ENCODE measurements at places on chromosomes 7 and 10.

DNA sequence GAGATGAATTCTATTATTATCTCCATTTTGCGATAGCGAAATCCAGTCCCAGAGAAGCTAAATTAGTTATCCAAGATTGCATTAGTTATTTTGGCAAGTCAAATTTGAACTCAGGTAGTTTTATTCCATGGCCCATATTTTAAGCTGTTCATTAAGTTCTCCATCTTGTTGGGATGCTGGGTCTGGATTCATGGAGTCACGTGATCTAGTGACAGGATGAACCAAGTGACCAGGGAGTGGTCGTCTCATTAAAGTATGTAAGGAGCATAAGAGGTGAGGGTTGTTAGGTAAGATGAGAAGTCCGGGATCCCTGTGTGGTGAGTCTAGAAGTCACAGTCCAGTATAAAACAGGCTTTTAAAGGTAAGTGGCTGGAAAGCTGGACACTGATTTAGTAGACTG, 740.5 kb downstream of the PCDH15 start:
- DNase-seq: no peak

DNA sequence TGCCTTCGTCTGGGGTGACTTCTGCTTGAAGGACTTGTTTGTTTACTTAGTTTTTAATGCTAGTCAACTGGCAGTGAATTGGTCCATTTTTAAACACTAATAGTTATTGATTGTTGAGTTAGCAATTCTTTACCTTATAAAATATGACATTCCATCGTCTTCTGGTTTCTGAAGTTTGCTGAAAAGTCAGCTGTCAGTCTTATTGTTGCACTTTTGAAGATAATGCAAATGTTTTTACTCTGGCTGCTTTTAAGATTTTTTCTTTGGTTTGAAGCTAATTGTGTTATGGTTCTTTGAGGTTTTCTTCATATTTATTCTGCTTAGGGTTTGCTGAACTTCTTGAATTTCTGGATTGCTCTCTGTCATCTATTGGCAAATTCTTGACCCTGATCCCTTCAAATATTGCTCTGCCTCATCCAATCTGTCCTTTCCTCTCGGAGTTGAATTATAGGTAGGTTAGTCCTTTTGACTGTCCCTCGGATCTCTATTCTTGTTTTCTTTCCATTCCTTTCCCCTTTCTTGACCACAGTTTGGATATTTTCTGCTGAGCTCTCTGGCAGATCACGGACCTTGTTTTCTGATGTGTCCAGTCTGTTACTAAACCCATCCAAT, 24.2 kb downstream of the MGMT start:
- no peak for DNase-seq

DNA sequence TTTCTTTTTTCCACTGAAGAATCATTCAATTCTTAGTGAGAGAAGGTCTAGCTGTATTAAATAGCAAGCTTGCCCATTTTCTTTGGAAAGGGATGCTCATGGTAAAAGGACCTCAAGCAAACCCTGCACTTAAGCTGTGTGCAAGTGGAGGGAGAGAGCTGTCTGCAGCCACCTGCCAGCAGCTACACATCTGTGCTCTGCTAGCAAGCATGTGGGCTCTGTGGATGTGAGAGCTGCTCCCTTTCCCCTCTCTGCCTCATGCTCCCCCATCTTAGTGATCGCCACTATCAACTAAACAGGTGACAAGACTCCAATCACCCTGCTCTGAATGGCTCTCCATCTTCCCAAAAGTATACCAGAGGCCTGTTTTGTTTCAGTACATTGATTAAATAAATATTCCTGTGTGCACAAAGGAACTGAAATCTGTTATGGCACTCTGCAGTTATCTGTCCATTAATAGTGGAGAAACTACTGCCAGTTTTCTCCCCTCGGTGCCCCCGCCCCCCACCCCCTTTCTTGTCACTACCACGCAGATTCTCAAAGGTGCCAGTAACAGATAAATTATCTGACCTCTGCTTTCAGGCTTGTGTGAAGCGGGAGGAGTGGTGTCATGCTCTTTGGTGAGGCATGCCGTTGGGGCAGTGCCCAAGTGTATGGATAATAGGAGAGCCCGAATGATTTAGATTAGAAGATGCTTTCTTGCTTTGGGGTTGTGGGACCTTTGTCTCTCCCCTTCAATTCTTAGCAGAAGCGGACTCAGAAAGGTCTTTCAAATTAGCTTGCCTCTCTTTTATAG, 26.4 kb downstream of the AUTS2 start:
- DNase-seq: no peak

DNA sequence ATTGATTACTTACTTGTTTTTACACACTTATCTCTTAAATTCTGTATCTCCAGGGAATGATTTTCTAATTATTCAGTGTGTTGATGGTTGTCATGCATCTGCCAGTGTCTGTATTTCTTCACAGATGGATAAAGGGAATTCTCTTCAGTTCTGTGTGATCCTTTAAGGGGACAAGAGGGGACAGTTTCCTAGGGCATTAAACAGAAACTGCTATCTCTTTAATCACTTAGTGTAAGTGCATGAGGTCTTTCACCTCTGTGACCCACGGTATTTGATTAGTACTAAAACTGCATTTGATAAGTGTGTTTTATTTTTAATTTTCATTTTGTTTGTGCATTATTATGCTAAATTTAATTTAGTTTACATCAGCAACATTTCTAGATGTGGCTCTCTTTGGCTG, 26.6 kb upstream of the SEMA3D start:
- DNase-seq: no peak

GRCh38 chr7:39336442-39336841, 229.8 kb upstream of the YAE1 start:
- no peak for DNase-seq

- DNase-seq: no peak
These were observed 48.2 kb downstream of the SHOC2 start for GRCh38 chr10:110967645-110968044.

GRCh38 chr7:146355216-146355615, 238.6 kb downstream of the CNTNAP2 start:
- DNase-seq: no peak

DNA sequence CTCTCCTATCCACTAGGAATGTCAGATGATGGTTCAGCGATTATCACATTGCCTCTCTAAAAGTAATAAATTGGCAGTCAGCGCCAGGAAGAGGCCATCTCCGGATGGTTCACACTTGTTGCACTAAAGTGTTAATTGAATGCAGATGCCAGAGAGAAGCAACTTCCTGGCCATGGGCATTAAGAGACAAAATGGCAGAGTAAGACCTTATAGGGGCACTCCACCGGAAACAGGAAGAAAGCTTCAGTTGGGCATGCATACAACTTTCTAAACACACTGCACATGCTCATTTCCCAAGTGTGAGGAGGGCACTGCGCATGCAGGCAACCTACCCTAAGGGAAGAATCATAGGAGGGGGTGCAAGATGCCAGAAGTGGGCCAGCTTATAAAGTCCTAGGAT, 71.7 kb upstream of the AUTS2 start:
- DNase-seq: no peak

GRCh38 chr7:44967571-44968446, 11.0 kb downstream of the MYO1G start:
- DNase-seq: no peak

DNA sequence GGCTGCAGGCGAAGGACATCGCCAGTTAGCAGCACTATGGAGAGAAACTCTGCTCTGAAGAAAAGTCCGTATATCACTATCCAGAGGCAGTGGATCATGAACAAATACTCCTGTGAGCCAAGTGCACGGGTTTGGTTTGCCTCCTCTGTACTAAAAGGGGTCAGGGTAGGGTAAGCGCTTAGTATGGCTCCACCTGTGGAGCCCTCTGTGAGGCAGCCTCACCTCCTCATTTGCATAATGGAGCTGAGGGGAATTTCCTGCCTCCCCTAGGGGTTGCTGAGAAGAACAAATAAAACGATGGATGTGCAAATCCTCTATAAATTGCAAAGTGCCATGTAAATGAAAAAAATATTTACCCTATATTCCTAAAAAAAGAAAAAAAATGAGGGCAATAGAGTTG, 63.4 kb downstream of the GPR26 start:
- no peak for DNase-seq

DNA sequence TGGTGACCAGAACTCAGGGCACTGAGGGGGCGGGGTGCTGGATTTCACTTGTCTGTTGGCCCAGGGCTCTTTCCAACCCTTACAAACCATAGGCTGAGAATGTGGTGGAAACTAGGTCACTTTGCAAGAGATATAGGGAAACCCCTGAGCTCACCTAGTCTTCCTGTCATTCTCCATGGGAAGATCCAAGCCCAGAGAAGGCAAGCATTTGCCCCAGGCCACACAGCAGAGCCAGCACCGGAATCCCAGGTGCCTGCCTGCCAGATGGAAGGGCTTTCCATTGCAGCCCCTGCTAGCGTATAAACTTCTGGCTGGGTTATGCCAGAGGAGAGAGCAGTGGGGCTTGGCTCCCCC, 427 bp downstream of the PYROXD2 start:
- no peak for DNase-seq

- no peak for DNase-seq
These were observed 48.4 kb downstream of the INPP5A start for GRCh38 chr10:132585732-132586722.

GRCh38 chr10:79496896-79497295, 15.4 kb upstream of the EIF5AL1 start:
- DNase-seq: no peak

- no peak for DNase-seq
These were observed 72.0 kb upstream of the PARD3 start for GRCh38 chr10:34886906-34887642.

- no peak for DNase-seq
These were observed 65.8 kb downstream of the POU6F2 start for GRCh38 chr7:39043531-39043930.

DNA sequence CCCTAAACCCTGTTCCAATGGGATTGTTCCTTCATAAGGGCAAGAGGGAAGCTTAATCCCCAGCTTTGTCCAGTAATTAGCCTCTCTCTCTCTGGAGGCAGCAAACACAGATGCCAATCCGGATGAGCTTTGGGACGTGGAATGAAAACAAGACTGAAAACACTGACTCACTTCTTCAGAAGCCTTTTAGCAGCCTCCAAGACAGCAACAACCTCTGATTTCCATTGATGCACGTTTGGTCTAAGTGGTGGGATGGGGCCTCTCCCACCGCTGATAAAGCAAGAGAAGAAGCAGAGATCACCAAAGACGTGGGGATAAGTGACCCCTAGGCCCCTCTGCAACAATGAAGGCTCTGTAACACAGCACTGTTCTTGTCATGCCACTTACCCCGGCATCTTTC, 5.8 kb upstream of the GFRA1 start:
- no peak for DNase-seq

GRCh38 chr10:43249151-43249961, 17.5 kb downstream of the RASGEF1A start:
- no peak for DNase-seq

DNA sequence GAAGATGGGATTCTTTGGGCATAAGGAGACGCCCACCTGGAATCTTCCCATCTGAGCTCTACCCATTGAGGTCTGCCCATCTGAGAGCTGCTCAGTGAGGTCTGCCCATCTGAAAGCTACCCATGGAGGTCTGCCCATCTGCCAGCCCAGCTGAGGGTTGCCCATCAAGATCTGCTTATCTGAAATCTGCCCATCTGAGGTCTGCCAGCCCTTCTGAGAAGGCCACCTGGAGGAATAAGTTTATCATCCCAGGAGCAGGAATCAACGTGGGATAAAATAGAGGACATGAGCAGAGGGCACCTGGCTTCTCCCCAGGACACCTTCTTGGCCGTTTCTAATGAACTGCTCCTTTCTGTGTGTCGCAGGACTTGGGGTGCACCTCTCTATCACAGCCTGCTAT, 35.3 kb upstream of the PDZD8 start:
- DNase-seq: no peak

GRCh38 chr10:61067671-61068336, 123.8 kb upstream of the RHOBTB1 start:
- DNase-seq: no peak

- DNase-seq: no peak
These were observed 49.3 kb downstream of the HIP1 start for GRCh38 chr7:75689246-75690099.

- no peak for DNase-seq
These were observed 67.8 kb upstream of the CDK13 start for GRCh38 chr7:39882148-39882784.

DNA sequence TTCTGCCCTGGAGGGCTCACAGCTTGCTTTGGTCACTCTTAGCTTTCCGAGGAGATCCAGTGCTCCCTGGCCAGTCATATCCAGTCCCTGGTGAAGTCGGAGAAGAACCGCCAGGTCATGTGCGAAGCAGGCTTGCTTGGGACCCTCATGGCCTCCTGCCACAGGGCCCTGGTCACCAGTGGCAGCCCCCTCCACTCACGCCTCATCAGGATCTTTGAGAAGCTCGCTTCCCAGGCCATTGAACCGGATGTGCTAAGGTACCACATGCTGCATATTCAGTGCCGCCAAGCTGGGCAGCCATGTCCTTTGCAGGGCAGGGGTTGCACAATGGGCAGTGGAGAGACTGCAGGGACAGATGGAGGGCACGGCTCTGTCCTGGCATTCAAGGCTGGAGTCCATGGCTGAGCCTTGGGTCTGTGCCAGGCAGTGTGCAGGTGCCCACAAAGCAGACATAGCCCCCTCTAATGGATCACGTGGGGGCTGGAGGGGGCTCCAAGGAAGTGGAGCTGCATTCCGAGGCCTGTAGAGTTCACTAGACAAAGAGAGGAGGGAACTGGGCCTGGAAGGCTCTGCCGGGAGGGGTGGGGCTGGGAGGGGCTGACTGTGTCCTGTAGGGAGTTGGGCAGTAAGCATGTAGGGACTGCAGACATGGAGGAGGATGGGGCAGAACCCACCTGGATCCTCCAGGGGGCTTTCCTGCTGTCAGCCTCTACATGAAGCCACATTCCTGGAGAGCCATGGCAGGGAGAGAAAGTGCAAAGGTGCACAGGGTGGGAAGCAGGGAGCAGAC, 89.9 kb downstream of the WDFY4 start:
- DNase-seq: no peak

GRCh38 chr10:3411044-3411443, 238.5 kb upstream of the PITRM1 start:
- DNase-seq: no peak

DNA sequence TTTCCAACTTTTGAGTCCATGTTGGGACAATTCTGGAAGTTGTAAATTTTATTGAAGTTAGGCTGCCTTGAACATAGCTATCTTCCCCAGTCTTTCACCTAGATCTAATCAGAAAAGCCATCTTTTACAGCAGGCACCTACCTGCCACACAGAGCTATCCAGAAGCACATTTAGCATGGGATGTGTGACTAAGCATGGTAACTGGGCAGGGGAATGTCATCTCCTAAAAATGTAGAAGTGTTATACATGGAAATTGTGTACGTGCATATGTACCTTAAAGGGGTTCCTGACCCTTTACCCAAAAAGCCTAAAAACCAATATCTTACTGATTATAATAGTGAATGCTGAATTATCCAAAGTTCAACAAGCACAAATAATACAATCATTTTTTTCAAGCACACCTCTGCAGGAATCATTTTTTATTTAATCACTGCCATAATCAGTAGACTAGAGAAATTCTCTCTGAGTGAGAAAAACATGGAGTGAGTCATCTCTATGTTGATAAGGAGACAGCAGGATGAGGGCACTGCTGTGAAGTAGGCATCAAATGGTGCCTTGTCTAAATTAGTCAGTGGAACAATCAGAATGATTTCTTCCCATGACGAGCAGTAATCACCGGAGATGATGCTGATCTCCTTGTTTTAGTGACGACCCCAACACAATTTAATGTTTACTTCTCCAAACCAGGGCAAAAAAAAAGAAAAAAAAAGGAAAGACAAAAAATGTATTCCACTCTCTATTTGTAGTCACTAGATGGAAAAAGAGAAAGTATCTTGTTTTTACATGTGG, 75.9 kb downstream of the SORBS1 start:
- no peak for DNase-seq
